HTR-8/SVneo (cell line): ENCODE measurements at places on chromosomes 1 and 21.

DNA sequence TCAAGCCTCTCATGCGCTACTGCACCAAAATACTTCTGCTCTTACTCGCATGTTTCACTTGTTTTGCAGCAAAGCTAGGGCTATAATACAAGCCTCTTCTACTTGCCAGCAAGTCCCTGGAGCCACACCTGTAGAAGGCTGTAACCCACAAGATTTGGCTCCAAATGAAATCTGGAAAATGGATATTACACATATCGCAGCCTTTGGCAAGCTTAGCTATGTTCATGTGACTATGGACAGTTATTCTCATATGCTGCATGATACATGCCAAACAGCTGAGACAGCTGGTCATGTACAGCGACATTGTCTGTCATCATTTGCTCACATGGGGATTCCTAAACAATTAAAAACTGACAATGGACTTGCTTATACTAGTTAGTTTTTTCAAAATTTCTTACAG, 270.3 kb downstream of the COL11A1 start:
- DNase-seq: no peak

- no peak for DNase-seq
Observed at GRCh38 chr21:43367296-43367695, 59.6 kb downstream of the SIK1 start.

GRCh38 chr1:33370301-33370700, 49.4 kb upstream of the A3GALT2 start:
- DNase-seq: no peak

- no peak for DNase-seq
Observed at GRCh38 chr1:164886101-164886500, 327.1 kb downstream of the PBX1 start.

DNA sequence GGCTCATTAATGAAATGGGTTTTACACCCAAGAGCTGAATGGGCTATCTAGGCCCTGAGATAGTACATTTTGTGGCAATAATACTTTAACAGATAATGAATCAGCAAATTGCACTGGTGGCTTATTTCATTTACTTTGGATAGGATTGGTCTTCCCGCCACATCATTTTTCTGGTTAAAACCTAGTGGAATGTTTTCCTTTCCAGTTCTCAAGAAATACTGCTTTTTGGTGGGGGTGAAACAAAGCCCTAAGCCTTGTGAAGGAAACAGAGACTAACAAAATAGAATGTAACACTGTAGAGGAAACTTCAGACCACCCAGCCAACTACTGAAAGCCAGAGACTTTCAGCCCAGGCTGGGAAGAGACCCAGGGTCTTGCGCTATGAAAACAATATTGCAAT, 172.2 kb downstream of the HHIPL2 start:
- no peak for DNase-seq

GRCh38 chr21:41068496-41068895, 99.5 kb upstream of the BACE2 start:
- DNase-seq: no peak

GRCh38 chr1:98388441-98388840, 273.1 kb upstream of the SNX7 start:
- peak; percentile 17 for DNase-seq

- no peak for DNase-seq
Observed at GRCh38 chr1:184302346-184302745, 84.5 kb upstream of the C1orf21 start.

DNA sequence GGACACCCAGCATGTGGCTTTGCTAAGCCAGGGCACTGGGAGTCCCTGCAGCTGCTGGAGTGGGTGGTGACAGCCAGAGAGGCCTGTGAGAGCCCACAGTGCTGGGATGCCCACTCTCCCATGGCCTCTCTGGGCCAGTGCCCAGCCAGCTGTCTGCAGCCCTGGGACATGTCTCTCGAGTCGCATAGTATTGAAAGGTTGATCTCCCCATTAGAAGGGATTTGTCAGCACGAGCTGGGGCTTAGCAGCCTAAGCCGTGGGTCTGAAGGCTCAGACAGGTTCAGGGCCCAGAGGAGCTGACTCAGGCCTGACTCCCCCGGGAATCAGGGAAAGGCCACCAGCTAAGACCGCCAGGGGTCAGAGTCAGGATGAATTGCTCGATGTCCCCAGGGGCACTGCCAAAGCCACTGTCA, 53.5 kb downstream of the FOXD2 start:
- no peak for DNase-seq

DNA sequence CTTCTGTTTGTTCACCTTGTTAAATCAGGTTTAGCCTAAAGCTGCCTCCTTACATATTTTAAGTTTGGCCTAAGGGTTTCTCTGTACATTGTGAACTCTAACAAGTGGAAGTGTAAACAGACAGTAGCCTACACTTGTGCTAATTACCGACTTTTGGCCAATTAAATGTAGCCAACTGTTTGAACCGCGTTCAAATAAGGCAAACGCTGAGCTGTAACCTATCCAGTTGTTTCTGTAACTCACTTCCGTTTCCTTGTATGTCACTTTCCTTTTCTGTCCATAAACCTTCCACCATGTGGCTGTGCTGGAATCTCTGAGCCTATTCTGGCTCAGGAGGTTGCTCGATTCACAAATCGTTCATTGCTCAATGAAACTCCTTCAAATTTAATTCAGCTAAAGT, 8.0 kb upstream of the FCAMR start:
- no peak for DNase-seq

- DNase-seq: no peak
Observed at GRCh38 chr1:30879940-30880677, 28.4 kb downstream of the SDC3 start.

- DNase-seq: no peak
Observed at GRCh38 chr21:34018185-34018584, 55.2 kb upstream of the MRPS6 start.

GRCh38 chr1:208604295-208604694, 360.1 kb upstream of the PLXNA2 start:
- DNase-seq: peak; percentile 12

DNA sequence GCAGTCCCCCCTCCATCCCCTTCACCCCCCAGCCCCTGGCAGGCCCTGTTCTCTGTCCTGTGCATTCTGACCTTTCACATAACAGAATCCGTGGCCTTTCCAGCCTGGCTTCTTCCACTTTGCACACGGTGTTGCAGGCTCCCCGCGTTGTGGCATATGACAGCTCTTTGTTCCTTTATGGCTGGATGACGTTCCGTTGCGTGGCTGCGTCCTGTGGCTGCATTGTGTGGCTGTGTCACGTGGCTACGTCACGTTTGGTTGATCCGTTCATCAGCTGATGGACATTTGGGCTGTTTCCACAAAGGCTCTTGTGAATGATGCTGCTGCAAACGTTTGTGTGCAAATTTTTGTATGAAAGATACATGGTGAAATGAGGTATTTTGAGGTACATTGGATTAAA, 53.3 kb downstream of the PDE9A start:
- no peak for DNase-seq

- DNase-seq: no peak
Observed at GRCh38 chr1:229186373-229187056, 84.4 kb upstream of the RAB4A start.

DNA sequence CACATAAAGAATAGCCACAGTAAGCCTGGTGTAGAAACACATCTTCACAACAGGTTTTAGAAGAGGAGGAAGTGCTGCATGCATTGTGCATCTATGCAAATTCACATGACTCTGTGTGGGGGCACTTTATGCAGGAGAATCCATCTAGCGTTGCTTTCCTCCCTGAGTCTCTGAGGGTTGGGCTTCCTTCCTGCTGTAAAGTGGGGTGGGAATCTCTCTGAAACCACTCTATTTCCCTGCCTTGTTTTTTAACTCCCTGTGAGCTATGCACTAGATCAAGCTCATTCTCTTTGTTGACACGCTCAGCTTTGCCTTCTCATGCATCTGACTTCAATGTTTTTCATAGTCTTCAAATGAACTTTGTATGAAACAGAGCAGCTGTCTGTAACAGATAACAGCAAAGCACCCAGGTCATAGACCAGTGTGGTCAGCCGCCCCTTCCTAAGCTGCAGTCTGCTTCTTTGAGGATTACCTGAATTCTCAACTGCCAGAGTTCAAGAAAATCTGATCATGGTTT, 102.7 kb upstream of the DPH5 start:
- DNase-seq: no peak

DNA sequence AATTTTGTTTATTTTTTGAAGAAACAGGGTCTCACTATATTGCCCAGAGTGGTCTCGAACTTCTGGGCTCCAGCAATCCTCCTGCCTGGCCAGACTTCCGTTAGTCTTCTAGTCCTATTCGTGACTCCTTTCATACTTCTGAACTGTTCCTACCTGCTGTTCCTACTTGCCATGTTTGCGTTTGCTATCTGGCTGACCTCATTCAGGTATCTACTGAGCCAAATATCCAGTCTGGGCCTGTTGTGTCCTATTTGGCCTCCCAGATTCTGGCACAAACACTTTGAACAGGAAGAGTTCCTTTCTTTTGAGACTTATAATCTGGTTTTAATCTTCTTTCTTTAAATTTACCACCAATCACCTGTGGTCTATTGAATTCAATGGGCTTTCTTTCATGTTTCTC, 6.9 kb upstream of the NR1I3 start:
- no peak for DNase-seq

- DNase-seq: peak; percentile 28
Observed at GRCh38 chr1:32014199-32014947, 705 bp downstream of the KHDRBS1 start.

DNA sequence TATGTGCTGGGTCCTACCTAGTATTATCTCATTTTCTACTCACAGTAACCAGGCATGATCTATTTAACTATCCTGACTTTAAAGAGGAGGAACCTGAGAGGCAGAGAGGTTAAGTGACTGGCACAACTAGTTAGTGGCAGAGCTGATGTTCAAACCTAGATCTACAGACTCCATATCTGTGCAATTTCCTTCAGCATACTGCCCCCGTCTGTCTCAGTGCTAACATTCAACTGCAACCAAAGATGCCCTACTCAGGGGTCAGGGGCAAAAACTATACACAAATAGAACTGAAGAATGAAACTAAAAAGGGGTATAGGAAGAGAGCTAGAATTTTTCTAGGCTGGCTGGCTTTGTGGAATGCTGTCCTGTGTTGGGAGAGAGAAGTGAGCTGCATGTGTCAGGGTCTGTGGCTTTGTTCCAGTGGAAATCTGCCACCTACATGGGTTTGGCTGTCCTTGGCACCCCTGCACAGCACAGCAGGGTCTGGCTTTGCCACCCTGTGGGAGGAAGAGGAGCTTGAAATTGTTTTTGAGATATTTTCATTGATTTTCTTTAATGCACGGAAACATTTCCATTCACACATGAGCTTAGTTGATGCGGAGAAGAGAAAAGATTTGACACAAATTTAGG, 368.5 kb downstream of the RPS6KC1 start:
- DNase-seq: no peak

DNA sequence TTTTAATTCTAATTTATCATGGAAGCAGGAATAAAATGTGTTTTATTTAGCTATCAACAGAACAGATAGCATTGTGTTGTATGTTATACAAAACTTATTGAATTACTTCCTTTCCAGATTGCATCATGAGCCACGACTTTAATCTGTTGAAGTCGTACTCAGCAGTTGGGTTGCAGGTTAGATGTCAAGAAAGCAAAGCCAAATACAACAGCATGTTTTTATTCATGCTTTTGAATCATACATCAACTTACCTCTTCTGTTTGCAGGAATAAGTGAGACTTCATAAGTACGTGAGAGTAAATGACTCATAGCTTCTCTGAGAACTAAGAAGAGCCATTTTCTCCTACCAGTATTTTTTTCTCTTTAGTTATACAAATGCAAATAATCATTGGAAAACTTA, 110.8 kb upstream of the ADGRL4 start:
- DNase-seq: no peak

DNA sequence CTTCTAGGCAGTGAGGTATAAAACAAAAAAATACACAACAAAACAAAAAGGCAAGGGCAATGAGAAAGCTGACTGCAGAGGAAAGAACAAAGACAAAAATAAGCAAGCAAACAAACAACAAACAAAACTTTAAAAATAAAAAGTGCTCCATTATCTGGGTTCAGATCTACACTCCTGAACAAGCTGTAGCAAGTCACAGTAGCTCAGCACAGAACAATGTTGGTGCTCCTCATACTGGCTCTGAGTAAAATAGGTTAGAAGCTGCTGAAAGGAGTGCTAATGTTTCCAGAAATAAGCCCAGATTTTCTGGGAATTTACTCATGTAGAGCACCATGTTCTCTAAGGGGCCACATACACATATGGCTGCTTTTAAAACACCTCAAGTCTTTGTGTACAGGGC, 16.6 kb upstream of the DUSP10 start:
- no peak for DNase-seq

DNA sequence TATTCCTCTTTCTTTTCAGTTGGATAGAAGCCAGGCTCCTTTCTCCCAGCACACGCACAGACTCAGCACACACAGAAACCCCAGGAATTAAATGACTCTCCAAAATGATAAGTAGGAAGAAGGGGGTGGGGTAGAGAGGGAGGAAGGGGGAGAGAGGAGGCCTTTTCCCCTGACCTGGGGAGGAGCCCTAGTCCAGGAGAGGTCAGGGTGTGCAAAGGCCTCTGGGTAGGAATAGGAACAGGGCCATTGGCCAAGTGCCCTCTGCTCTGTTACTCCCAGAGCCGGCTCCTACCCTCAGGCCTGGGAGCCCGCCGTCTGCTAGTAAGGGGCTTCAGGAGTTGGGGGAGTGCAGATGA, 35.6 kb upstream of the PUM1 start:
- peak; percentile 33 for DNase-seq

- DNase-seq: no peak
Observed at GRCh38 chr1:160666079-160666442, 19.2 kb upstream of the SLAMF1 start.
